ENCODE measurements at places on chromosomes 6 and 20. TPM values are rescaled to one million over a fixed set of nuclear protein-coding genes. Genes with fewer than 3 reads are reported as not detected.

KCNK16 gene
- total RNA-seq, result not detected

GRCh38 chr6:16473184-16473907 is 235.0 kb downstream of the GMPR start:
- no peak for DNase-seq

DNA sequence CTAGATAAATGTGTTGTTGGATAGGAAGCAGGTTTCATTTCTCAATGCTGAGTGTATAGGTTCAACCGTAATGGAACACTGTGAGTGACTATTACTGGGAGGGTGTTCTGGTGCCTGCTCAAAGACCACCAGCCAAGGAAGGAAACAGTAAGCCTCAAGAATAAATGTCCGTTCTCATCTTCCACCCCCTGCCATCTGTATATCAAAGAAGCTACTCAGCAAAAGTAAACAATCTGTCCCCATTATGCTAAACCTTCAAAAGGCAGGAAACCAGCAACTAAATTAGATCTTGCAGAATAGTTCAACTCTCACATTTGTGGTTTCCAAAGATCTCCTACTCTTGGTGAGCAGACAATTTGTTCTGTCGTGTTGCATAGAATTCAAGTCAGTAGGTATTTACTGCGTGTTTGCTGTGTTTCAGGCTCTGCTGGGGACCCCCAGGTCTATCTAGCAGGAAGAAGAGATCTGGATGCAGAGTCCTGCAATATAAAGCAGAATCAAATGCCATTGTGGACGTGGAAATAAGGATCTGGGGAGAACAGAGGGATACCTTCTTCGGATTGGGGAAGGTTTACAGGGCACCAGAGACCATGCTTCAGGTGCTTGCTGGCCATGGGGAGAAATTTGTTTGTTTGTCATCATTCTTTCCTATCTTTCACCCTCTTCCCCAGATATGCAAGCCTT is 87.3 kb downstream of the SCML4 start:
- DNase-seq, result no peak

GRCh38 chr6:140538926-140539325 is 1164.5 kb upstream of the CITED2 start:
- DNase-seq, result no peak

- no peak for DNase-seq
These were observed 368.9 kb upstream of the JARID2 start for GRCh38 chr6:14876778-14877613.

DNA sequence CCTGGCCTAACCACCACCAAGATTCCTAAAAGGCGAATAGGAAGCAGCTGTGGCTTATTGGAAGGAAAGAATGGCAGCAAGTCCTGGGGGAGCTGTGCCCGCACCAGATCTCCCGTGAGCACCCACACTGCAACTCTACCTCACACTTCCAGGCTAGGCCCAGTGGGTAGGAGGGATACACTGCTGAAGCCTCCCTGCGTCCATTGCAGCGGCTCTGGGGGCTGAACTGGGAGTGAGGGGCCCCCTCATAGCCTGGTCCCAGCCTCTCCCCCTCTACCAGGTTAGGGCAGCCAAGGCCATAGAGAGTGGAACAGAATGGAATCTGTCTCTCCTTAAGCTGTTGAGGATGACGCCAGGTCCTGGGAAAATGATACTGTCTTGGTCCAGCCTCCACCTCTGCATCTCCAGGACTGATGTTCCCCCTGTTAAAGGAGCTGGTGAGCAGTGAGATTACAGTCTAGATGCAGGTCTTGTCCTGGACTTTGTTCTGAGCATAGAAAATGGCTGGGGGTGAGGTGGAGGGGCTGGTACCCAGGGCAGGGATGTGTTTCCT is 11.3 kb downstream of the CNPY3 start:
- DNase-seq, result no peak

HLA-DPB1 gene
- 76.6 TPM for total RNA-seq

BMP6 gene
- 1.8 TPM for total RNA-seq

- DNase-seq, result no peak
These were observed 53.6 kb downstream of the MDGA1 start for GRCh38 chr6:37643851-37644672.

MCUR1 gene
- 20.8 TPM for total RNA-seq

SLPI gene
- total RNA-seq, result 97.4 TPM

- DNase-seq, result no peak
These were observed at the start of gene WFDC10A for GRCh38 chr20:45629496-45630100. Gene WFDC10A, plus strand, starts transcription at chr20:45629739. Its CDS starts 75 bp downstream, at chr20:45629814.

DNA sequence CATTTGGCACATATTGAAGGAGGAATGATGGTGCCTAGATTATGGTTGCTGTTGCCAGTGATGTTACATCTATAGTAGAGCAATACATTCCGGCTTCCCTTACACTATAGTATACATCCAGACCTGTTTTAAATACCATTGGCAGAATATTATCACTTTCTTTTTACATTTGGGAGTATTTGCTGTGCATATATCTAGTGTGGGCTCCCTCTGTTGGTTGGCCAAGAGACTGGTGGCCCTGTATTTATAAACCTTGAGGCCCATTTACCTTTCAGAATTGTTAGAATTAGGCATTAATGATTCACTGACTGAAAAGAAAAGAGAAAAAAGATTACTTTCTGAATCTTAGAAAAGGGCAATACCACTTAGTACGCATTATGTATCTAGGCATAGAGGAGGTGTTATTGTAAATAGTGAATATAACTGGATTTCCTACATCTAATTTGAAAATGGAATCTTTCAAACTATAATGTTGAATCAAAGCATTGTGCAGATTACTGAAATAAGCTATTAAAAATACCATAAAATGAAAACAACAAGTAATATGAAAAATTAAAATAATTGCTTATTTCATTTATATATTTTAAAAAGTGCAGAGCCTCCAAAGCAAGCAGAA is 628.8 kb upstream of the MAN1A1 start:
- DNase-seq, result no peak

DNA sequence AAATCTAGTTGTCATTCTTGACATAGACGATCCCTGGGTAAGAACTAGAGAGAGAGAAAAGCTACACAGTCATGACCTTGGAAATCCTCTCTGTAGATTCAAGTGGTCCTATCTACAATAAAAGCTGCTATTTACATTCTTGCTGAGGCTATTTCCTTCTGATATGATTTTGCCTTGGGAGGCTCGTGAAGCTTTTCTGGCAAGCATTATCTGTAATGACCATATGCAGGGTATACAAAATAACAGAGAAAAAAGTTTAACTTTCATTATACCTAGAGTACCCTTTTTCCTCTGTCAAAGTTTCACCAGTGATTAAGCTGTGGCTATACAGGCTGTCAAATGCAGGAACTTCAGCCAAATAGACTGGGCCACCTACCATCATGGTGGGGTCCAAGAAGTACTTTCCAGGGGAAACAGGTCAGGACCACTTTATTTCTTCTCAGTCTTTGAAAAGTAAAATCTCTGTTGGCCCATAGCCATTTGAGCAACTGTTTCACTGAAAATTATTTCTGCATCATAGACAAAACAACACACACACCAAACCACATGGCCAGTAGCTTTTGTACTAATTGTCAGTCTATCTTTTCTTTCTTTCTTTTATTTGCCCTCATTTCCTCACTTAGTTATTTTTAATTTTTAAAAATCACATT is 677.0 kb upstream of the ID4 start:
- no peak for DNase-seq

GRCh38 chr6:118706702-118707101 is 55.3 kb upstream of the CEP85L start:
- no peak for DNase-seq

DNA sequence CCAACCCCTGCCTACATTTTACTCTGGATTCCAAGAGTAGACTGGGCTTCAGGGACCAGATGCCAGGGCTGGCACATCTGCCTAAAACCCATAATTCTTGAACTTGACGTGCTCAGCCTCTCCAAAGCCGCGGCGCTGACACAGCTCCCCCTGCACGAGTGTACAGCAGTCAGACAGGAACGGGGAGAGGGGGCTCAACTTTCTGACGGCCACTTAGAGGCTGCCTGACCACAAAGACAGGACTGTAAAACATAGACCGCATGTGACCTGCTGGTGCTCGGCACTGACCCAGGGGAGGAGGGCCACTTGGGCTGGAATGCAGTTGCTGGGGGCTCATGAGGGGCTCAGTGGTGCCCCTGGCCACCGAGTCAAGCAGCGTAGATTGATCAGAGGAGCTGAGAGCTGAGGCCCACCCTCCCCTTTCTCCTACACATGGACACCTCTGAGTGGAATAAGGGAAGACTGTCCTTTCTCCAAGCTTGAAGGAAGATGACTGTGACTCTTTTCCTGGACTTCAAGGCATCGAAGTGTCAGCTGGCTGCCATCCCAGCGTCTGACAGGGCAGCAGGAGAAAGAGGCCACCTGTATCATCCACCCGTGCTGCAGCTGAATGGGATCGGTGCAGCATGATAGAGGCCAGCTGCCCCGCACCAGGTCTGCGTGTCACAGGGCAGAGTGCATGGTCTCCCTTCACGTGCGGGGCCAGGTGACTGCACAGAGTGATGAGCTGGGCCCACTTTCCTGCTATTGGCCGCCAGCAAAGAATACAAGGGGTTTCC is 171.3 kb upstream of the AGPAT4 start:
- DNase-seq, result no peak

- DNase-seq, result no peak
These were observed 103.2 kb upstream of the SUPT3H start for GRCh38 chr6:45480752-45481415.

DNA sequence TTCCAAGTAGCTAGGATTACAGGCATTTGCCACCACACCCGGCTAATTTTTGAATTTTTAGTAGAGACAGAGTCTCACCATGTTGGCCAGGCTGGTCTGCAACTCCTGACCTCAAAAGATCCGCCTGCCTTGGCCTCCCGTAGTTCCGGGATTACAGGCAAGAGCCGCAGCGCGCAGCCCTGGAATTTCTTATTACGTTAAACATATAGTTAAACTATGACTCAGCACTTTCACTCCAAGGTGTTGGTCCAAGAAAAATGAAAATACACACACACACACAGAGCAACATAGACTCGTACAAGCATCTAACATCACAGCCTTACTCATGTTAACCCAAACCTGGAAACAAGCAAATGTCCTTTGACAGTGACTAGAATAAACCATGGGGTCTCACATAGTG is 663.9 kb downstream of the PRKN start:
- DNase-seq, result no peak

GRCh38 chr6:41576667-41577066 is 30.5 kb downstream of the FOXP4 start:
- DNase-seq, result no peak

OOEP gene
- not detected for total RNA-seq

DNA sequence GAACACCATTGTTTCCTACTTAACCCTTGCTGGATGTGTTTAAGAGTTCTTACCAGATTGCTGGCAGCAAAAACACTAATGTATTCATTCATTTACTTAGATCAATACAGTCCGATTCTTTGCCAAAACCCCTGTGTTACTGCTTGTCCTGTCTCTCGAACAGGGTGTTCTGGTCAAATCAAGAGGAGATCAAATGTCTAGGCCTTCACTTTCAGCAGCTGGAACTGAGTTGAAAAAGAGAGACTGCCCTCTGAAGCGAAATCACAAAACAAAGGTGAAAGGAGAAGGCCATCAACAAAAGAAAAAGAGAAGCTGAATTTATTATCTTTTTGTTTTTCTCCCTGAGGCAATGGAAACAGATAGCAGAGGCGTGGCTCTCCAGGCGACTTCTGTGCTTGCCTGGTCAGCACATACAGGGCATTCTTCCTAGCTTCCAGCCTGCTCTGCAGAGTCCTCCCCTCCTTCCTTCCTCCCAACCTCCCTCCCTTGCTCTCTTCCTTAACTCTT is 44.1 kb upstream of the GCM1 start:
- DNase-seq, result no peak

DNA sequence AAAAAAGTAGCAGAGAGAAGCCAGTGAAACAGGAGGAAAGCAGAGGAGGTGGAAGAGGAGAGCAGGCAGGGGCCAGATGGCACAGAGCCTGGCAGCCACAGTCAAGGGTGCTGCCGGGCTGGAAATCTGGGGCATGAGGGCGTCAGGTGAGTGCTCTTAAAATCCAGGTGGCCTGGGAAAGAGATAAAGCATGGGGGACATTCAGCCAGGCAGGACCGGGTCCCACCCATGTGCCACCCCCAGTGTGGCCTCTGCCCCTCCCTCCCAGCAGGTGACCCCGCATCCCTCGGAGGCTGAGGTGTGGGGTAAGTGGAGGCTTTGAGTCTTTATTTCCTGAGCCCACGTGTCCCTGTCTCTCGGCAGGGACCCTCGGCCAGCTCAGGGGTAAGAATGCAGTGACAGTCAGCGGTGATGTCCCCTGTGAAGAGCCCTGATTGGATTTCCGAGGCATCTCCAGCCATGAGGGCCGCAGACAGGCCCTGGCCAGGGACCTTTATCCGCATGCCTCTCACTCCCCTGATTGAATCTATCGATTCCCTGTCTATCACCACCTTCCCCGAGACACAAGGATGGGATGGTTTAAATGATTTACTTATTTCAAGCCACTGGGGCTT is 33.8 kb upstream of the SULF2 start:
- DNase-seq, result no peak

DNA sequence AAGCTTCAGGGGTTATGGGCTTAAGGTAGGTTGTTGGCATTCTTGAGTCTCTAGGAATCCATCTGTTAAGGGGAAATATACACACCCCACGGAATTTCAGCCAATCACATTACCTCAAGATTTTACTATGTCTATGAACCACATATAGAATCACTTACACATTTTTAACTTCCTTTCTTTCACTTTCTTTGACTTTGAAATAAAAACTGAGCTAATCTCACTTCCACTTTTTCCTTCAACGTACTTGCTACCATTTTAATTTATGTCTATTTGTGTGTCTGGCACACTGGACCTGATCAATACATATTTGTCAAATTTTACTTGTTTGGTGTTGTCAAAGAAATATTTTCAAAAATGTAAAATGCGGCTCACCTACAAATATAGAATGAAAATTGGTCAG is 545.4 kb upstream of the JAG1 start:
- DNase-seq, result no peak

GRCh38 chr6:38443352-38444144 is 196.2 kb downstream of the BTBD9 start:
- DNase-seq, result no peak

GRCh38 chr20:61748376-61748775 is 317.3 kb downstream of the TAF4 start:
- no peak for DNase-seq

DNA sequence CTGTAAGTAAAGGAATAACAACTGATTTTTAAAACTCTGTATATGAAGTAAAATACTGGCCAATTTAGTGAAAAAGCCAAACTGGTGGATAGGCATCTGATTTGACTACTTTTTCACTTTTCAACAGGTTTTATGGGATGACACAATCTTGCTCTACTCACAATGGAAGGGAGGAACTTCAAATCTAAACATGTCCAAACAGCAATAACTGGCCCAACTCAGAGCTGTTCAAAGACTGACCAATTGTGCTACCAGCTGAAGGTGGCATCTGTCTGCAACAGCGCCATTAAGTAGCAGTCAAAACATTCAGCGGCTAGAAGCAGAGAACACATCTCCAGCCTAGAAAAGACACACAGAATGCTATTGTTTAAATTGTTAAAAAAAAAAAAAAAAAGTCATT is 44.6 kb downstream of the SESN1 start:
- no peak for DNase-seq

NPBWR2 gene
- not detected for total RNA-seq

GRCh38 chr20:60011512-60012507 is 53.6 kb downstream of the CDH26 start:
- DNase-seq, result no peak

All from suprapubic skin (tissue), 4 donors.